ENCODE measurements at places on chromosomes 12 and 14.

GRCh38 chr12:42015051-42015461 is 129.6 kb downstream of the GXYLT1 start:
- DNase-seq = no peak

GRCh38 chr12:65951697-65952096 is 127.4 kb downstream of the HMGA2 start:
- DNase-seq = no peak

- DNase-seq = no peak
Observed at GRCh38 chr14:39005044-39005880, 97.8 kb downstream of the SEC23A start.

DNA sequence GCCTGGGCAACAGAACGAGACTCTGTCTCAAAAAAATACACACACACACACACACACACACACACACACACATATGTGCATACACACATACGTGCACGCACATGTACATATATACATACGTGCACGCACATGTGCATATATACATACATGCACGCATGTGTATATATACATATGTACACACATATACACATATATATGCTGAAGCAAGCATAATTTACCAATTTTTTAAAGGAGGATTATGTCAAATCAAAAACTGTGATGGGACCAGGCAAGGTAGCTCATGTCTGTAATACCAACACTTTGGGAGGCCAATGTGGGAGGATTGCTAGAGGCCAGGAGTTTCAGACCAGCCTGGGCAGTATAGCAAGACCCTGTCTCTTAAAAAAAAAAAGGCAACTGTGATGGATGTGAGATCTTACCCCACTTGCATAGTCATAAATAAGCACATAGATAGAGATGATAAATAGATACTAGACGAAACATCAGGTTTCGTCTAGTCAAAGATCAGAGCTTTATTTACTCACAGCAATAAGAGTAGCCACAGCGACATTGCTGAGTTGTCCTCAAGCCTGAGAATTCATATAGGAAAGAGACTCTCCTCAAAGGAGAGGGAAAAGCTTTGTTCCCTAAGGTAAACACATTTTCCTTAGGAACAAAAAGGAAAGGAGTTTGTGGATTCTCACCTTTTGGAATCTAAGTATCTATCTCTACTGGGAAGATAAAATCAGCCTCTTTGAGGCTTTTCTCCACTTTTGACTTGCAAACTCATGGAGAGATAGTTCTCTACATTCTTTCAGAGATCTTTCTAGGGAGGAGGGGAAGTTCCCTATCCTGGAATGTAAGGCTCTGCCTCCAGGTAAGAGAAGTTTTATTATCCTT is 74.7 kb upstream of the AMN1 start:
- no peak for DNase-seq

DNA sequence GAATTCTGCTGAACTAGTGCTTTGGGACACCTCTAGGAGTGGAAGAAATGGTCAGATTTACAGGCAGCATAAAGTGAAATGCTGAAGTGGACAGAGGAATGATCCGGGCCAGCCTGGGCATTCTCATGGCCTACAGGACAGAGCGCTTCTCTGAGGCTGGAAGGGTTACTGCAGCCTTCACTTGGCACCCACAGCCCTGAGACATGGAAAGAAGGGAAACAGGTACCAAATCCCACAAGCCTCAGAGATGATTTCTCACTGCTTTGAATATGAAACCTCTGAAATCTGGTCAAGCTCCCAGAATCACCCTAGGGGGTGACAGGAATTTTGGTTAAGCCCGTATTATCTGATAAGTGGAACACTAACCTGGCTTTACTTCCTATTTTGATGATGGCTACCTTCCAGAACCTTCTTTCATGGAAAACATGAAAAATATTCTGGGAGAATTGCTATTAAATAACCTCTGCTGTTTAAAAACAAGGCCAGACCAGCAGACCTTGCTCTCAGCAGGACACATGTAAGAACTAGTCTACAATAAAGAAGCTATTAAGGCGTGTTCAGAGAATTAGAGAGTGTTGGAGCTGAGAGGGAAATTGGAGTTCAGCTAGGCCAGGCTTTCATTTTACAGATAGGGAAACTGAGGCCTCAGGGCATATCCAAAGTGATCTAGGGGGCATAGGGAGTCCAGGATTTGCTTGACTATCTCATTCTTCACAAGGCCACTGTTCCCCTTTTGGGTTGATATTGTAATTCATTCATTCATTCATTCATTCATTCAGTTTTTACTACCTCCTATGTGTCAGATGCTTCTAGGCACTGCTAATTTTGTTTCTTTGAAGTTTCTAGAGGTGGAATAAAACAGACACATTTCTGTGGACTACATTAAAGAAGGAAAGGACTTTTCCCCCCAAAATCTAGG is 281.5 kb downstream of the ZFP36L1 start:
- DNase-seq = no peak

DNA sequence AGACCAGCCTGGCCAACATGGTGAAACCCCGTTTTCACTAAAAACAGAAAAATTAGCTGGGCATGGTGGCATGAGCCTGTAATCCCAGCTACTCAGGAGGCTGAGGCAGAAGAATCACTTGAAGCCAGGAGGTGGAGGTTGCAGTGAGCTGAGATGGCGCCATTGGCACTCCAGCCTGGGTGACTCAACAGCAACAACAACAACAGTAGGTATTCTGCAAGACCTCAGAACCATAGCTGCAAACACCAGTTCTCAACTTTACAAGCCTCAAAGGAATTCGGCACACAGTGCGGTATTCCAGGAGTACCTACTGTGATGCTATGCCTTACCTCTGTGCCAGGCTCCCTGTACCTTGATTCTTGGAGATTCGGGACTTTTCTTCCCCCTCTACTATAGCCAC is 15.8 kb downstream of the FOXN3 start:
- no peak for DNase-seq

DNA sequence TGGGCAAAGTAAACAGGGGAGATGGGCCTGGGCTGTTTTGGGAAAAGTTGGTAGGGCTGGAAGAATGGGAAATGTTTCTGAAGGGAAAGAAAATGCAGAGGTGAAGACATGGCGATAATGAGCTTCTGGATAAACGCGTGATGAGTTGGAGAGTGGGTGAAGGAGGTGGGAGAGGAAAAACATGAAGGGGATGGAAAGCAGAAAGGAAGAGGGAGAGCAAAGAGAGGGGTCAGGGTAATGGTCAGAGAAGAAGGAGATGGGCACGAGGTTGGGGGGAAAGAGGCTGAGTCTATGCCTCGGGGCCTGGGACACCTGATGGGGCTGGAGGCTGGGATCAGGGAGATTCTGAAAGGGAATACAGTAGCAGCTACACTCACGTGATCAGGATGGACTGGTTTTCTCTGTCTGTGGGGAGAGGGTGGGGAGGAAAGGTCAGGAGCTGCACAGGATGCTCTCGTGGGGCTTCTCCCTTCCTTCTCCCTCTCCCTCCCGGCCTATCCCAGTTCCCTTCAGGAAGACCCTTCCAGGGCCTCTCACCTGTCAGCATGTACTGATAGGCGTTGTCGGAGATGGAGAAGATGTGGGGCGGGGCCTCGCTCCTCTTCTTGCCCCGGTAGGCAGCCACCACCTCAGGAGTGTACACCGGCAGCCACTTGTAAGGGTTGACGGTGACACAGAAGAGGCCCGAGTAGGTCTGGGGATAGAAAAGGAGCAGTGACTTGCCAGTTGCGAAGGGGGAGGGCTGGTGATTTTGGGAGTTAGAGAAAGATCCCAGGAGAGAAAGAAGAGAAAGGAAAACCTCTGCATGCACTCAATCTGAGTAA is 3.1 kb downstream of the MYH7 start:
- no peak for DNase-seq

DNA sequence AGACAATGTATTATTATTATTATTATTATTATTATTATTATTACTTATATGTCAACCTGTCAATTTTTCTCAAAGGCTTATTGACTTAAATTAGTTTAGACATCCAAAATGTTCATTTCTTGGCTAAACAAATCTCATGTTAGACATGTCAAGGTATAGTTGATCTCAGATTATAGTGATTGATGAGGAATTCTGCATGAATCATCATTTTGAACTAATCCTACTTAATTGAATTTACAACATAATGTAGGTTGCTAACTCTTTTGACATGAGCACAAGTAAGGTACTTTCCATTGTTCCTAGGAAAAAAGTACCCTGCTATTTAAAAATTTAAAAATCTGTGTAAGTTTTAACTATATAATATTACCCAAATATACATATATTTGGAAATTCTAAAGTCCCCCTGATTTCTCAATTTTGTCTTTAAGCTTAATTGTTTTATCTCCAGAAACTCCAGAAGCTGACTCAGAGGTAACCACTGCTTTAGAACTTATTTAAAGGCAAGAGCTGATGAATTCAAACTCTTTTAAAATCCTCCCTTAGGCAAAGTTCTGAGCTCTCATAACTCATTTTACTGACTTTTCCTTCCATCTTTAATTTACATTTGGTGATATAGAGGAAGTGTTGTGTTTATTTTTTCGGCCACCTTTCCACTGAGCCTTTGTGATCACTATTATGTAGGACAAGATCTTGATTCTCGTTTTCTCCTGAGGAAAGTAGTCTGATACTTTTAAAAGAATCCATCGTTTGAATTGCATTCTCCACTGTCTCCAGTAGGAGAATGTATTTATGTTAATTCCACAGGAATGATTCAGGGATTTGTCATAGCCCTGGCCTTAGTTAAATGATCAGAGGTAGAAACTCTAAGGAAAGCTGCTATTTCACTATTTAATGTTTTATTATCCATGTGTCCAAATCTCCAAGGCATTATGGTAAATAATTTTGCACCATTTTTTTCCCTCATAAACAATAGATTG is 1304.5 kb downstream of the AACS start:
- no peak for DNase-seq

- no peak for DNase-seq
Observed at GRCh38 chr12:93191956-93192355, 185.8 kb upstream of the NUDT4 start.

DNA sequence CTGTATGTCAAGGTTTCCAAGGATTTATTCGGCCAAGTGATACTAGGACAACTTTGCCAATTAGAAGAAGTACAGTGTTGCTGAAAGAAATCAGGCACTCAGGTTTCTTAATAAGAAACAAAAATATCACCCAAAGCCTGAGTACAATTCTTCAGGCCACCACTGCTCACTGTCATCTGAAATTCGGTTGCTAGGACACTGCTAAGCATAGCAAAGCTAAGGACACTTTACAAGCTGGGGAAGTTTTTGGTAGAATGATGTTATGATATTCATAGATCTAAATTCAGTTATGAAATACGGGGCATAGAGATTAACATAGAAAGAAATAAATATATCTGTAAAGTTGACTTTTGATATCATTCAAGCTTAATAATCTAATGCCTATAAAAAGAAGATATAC is 505.1 kb downstream of the NELL2 start:
- DNase-seq = no peak

GRCh38 chr12:111410431-111411184 is 4.9 kb downstream of the SH2B3 start:
- no peak for DNase-seq

DNA sequence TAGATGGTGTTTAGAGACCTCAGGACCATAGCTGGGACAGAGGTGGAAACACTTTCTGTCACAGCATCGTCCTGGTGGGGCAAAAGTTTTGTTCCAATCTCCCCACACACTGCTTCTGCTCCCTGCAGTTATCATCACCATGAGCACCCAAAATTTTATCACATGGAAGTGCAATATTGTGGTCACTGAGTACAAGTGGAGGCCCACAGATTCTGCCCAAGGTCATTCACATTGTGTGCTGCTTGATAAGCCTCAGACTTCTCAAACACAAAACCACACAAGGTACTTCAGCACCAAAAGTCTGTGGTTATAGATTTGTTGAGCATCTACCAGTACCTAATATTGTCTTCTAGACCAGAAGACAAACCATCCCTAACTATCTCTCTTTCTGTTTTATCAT is 554 bp upstream of the KRT77 start:
- DNase-seq = no peak

GRCh38 chr14:71031000-71031399 is 123.7 kb downstream of the PCNX1 start:
- DNase-seq = no peak

DNA sequence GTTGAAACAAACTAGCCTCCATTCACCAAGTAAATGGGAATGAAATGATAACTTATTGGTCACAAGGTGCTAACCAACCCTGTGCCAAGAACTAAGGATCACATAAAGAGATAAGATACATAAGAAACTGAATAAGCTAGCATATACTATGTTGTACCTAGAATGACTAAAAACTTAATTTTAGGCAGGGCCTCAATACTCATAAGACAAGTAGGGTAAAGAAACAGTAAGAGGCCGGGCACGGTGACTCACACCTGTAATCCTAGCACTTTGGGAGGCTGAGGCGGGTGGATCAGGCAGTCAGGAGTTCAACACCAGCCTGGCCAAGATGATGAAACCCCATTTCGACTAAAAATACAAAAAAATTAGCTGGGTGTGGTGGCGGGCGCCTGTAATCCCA is 17.7 kb downstream of the GDF11 start:
- DNase-seq = no peak

- DNase-seq = no peak
Observed at GRCh38 chr14:22856428-22856827, 15.1 kb upstream of the LRP10 start.

DNA sequence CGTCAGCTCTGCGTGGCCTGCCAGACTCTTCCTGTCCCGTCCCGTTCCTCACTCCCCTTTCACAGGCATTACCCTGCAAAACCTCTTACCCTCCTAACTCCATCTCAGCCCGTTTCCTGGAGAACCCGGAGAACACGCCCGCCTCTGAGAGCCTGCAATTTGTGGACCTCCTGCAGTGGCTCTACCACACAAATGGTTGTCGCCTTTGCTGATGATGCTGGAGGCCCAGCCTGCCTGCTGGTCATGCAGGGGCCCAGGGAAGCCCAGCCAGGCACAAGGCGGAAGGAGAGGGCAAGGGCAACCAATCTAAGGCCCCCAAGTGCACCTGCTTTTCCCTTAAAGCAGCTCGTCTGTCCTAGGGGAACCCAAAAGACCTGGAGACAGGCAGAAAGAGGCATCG is 22.5 kb downstream of the RFLNA start:
- DNase-seq = no peak

GRCh38 chr14:81533212-81533535 is 479 bp downstream of the SEL1L start:
- no peak for DNase-seq
